A549 treated with DMSO at 1 μM for 4 hours (cell line): ENCODE measurements at places on chromosomes 6 and 20. TPM values are rescaled to one million over a fixed set of nuclear protein-coding genes. Genes with fewer than 3 reads are reported as not detected.

The CNR1 gene
- 0.24 to 0.53 TPM (median 0.40 TPM) in 5 replicates for total RNA-seq

The CALHM4 gene
- not detected in 5 replicates for total RNA-seq

The RIPPLY2 gene
- total RNA-seq = 0.28 to 1.3 TPM (median 0.41 TPM) in 5 replicates

The GGTLC1 gene
- not detected in 5 replicates for total RNA-seq

The TBXT gene
- total RNA-seq = not detected in 5 replicates

The SLC13A3 gene
- 0.12 TPM in 1 of 5 replicates, not detected in the others for total RNA-seq

The DAAM2 gene
- 0.02 TPM in 1 of 5 replicates, not detected in the others for total RNA-seq

The SLC24A3 gene
- 0.03 to 0.17 TPM (median 0.04 TPM) in 5 replicates for total RNA-seq

The ADGRG6 gene
- 40.6 to 62.5 TPM (median 56.6 TPM) in 5 replicates for total RNA-seq

The COL12A1 gene
- 5.0 to 7.4 TPM (median 6.6 TPM) in 5 replicates for total RNA-seq

The TFAP2A gene
- 15.9 to 20.0 TPM (median 18.4 TPM) in 5 replicates for total RNA-seq

The ALDH8A1 gene
- total RNA-seq = 0.06 to 0.30 TPM (median 0.18 TPM) in 5 replicates

The RBCK1 gene
- 109 to 151 TPM (median 138 TPM) in 5 replicates for total RNA-seq

The DST gene
- 58.4 to 72.0 TPM (median 67.8 TPM) in 5 replicates for total RNA-seq

The MCHR2 gene
- not detected in 5 replicates for total RNA-seq

The TAAR9 gene
- not detected in 5 replicates for total RNA-seq

The L3MBTL1 gene
- 0.58 to 1.9 TPM (median 1.5 TPM) in 5 replicates for total RNA-seq

The STMND1 gene
- not detected in 5 replicates for total RNA-seq
